Activated CD4-positive, alpha-beta memory T cell treated with anti-CD3 and anti-CD28 coated beads for 36 hours (primary cell): ENCODE measurements at places on chromosomes 11 and 22. TPM values are rescaled to one million over a fixed set of nuclear protein-coding genes. Genes with fewer than 3 reads are reported as not detected.

GRCh38 chr11:6437993-6438392 lies 2.8 kb downstream of the HPX start:
- no peaks in the 10 kb centered on the region for H3K36me3 ChIP-seq
- no peaks in the 10 kb centered on the region for H3K4me1 ChIP-seq
- H3K4me3 ChIP-seq, result no peak overlapping the region
- no peak overlapping the region for H3K27ac ChIP-seq

Gene OR8G1
- not detected for total RNA-seq

- no peak overlapping the region for H3K27ac ChIP-seq
- no peaks in the 10 kb centered on the region for H3K4me1 ChIP-seq
- H3K36me3 ChIP-seq, result no peaks in the 10 kb centered on the region
- no peaks in the 10 kb centered on the region for H3K27me3 ChIP-seq
- DNase-seq, result no peak
- H3K4me3 ChIP-seq, result no peak overlapping the region
Measured at GRCh38 chr11:48182860-48183526, 33.6 kb upstream of the OR4B1 start.

DNA sequence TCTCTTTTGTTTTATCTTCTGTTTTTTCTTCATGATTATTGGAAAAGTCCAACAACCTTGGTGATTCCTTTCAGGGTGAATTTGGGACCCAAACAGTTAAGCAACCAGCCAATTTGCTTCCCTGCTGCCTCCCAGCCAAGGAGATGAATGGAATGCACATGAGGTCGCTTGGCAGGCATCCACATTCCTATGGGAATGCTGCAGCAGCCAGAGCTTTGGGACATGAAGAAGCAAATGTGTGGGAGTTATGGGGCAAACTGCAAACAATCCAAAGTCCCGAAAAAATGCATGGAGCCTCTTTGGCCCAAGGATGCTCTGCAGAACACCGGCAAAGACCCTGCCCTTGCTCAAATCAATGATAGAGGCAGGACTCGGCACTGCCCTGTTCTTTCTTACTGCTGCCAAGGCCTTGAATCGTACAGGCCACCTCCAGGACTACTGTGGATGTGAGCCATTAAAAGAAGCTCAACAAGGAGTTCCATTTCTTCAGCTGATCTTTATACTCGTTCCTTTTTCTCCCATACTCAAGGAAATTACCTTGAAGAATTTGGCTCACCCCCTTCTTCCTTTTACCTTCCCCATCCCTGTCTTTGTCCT lies 117.3 kb upstream of the TEAD1 start:
- H3K4me1 ChIP-seq, result no peaks in the 10 kb centered on the region
- H3K27me3 ChIP-seq, result peaks cover 10% of the 10 kb centered on the region
- H3K27ac ChIP-seq, result no peak overlapping the region
- H3K4me3 ChIP-seq, result no peak overlapping the region
